Stimulated activated naive CD4-positive, alpha-beta T cell treated with Interleukin-2 at 50 U/mL for 16 hours (primary cell): ENCODE measurements at places on chromosomes 16 and 17.

DNA sequence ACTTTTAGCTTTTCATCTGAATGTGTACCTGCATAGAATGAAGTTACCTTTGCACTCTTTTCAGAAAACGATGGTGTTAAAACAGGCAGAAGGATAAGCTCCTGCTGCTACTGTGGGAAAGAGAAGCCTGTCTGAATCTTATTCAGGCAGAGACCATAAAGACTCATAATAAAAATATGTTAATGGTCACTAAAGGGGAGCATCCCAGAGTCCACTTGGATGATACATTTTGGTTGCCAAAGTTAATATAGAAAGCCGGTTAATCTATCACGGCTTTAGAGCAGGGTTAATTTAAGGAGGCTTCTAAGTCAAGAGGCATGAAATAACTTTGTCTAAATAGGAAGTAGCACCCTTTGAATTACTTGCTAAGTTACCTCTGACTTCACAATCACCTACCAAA is 2.9 kb downstream of the MARCHF10 start:
- DNase-seq = no peak

GRCh38 chr17:71522383-71522782 is 598.4 kb upstream of the SOX9 start:
- no peak for DNase-seq

- DNase-seq = no peak
These were observed 124.6 kb downstream of the C16orf95 start for GRCh38 chr16:87192452-87193073.

GRCh38 chr16:25030420-25031131 is 15.4 kb upstream of the ARHGAP17 start:
- DNase-seq = no peak

DNA sequence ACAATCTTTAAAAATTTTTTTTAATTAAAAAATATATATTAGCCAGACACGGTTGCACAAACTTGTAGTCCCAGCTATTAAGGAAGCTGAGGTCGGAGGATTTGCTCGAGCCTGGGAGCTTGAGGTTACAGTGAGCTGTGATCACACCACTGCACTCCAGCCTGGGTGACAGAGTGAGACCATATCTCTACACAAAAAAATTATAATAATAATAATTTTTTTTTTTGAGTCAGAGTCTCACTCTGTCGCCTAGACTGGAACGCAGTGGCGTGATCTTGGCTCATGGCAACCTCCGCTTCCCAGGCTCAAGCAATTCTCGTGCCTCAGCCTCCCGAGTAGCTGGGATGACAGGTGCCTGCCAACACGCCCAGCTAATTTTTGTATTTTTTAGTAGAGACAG is 23.8 kb downstream of the LITAF start:
- DNase-seq = no peak

DNA sequence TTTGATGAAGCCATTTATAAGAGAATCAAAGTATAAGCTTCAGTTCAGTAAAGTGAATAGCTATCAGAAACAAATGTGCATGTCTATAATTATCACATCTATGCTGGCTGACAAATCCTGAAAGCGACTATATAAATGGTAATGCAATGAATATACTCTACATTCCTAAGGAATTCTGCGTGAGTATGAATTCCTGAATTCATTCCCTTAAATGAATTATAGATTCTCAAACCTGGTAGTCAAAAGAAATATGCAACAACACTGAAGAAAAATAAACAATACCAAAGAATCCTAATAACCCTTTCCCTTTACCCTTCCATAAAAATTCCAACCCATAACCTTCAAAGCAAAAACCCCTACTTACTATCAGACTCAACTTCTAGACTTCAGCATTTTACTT is 416.6 kb upstream of the PMFBP1 start:
- no peak for DNase-seq

- DNase-seq = no peak
These were observed 312.2 kb downstream of the BCAS3 start for GRCh38 chr17:60989846-60990245.

- no peak for DNase-seq
These were observed 437.2 kb downstream of the HS3ST3B1 start for GRCh38 chr17:14737984-14738651.

DNA sequence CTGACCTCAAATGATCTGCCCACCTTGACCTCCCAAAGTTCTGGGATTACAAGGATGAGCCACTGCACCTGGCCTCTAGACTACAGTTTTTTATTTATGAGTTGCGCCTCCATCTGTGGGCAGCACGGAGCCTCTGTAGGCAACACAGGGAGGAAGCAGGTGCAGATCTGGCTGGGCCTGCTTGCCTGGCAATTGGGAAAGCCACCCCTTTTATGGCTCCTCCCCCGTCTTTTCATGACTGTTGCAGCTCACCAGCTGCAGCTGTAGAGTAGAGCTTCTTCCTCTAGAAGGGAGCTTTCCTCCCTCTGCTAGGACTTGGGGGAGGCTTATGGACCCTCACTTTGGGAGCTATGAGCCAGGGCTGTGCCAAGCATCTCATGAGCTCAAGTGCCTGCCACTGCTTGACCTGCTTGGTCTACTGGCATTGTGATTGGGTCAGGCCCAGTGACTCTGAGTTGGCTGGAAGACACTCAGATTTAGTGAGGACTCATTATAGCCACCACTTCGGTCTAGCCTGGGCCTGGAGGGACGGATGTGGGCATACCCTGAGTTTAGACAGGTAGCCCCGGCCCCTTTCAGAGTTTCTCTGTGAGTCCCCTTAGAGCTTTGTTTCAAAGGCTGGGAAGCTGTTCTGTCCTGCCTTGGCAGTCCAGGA is 6.9 kb upstream of the SLC7A6 start:
- DNase-seq = no peak

- no peak for DNase-seq
These were observed 22.9 kb downstream of the ADORA2B start for GRCh38 chr17:15967706-15968399.

DNA sequence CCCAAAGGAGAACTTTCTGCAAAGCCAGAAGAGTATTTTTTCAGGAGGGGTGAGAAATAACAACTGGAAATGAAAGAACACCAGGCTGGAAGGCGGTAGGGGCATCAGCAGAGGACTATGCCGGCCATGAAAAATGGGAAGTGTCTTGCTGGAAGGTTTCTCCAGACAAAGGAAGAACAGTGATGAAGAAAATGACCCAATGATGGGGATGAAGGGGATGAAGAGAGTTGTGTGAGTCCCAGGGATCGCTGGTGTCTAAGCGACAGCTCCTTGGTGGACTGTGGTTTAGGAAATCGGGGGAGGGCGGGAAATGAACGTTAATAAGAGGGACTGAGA is 623 bp downstream of the TTLL6 start:
- no peak for DNase-seq

DNA sequence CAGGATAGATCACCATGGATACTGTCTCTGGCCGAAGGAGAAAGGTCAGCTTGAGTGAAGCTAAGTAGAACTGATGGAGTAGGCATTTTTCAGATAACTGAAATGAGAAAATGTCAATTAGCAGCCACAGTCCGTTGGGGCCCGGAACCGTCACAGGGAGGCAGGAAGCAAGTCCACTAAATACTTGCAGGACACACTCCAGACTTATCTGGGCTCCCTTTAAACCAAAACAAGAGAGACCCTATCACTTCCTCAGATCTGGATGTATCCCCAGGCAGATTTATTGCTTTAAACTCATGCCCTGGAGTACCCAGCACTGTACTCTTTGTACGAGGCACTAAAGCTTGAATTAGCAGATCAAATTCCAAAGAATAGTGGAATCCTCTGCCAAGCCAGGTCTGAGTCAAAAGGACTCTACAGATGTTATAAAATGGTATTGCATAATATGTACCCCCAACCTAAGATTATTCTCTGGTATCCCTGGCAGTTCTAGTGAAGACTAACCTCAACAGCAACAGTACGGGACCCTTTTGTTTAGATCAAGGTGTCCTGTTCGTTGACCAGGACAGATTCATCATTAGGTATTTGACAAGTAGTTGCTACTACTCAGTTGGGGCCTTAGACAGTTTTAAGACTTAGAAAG is 8.1 kb downstream of the ZP2 start:
- no peak for DNase-seq

DNA sequence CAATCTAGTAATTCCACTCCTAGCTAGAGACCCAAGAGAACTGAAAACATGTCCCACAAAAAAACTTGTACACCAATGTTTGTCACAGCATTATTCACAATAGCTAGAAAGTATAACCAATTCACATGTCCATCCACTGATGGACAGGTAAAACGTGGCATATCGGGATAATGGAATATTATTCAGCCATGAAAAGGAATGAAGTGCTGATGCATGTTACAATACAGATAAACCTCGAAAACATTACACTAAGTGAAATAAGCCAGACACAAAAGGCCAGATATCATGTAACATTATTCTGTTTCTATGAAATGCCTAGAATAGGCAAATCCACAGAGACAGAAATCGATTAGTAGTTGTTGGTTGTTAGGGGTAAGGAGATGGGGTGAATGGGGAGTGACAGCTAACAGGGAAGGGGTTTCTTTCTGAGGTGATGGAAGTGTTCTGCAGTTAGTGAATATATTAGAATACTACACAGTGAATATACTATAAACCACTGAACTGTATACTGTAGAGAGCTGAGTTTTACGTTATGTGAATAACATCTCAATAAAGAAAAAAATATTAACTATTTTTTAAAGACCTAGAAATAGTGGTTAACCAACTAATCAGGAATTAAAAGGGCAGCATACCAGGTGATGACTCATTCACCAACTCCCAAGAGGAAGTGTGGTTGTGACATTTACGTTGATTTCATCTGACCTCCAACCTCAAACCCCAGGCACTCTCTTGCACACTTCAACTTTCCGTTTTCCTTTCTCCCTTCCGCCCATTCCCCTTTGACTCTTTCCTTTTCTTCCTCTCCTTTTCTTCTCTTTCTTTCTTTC is 48.6 kb downstream of the GAS7 start:
- DNase-seq = no peak

DNA sequence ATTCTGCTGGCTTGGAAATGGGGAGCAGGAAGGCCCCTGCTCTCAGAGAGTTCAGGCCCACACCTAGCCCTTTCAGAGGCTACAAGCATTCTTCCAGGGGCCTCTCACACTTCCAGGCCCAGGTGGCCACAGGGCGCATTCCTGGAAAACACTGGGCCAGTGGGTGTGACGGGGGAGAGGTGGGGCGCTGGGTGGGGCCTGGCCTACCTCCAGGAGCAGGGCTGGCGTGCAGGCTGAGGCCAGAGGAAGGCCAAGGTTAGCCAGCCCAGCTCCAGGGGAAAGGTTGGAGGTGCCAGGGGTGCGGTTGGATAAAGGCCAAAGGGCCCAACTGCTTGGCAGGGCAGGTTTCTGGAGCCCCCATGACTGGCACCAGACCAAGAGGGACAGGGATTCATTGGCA is 198.2 kb downstream of the MAF start:
- DNase-seq = no peak

DNA sequence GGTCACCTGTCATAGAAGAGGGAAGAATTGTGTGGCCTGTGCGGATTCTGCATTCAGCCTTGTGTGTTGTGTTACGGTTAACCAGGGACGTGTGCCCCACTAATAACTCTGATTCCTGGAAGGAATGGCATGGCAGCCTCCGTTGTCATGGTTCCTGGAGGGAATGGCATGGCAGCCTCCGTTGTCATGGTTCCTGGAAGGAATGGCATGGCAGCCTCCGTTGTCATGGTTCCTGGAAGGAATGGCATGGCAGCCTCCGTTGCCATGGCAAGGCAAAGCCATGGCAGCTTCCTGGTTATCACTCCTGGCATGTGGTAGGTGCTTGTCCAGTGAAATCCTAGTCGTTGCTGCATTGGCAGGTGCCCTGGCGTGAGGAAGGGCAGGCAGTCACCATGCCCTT is 8.9 kb downstream of the SPG7 start:
- DNase-seq = no peak

DNA sequence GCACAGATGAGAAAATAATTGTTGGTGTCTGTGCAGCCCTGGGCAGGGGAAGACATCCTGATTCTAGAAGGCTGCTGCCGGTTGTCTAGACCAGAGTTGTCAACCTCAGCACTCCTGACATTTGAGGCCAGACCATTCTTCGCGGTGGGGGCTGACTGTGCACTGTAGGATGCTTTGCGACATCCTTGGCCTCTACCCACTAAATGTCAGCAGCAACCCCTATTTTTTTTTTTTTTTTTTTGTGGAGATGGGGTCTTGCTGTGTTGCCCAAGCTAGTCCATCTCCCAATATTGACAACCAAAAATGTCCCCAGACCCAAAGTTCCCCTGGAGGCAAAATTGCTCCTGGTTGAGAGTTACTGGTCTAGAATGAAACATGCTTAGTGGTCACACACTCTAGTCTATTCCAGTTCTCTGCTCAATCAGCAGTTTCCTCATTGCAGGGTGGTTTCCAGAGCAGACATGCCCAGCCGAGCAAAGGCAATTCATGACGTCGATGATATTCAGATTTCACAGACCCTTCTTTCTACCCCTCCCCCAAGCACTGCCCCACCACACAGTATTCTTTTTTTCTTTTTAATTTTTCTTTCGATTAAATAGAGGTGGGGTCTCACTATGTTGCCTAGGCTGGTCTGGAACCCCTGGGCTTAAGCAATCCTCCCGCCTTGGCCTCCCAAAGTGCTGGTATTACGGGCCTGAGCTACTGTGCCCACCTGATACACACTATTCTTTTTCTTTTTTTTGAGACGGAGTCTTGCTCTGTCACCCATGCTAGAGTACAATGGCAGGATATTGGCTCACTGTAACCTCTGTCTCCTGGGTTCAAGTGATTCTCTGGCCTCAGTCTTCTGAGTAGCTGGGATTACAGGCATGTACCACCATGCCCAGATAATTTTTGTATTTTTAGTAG is 9.0 kb downstream of the C17orf99 start:
- DNase-seq = no peak

- no peak for DNase-seq
These were observed 93.6 kb upstream of the CDH13 start for GRCh38 chr16:82533189-82533588.

DNA sequence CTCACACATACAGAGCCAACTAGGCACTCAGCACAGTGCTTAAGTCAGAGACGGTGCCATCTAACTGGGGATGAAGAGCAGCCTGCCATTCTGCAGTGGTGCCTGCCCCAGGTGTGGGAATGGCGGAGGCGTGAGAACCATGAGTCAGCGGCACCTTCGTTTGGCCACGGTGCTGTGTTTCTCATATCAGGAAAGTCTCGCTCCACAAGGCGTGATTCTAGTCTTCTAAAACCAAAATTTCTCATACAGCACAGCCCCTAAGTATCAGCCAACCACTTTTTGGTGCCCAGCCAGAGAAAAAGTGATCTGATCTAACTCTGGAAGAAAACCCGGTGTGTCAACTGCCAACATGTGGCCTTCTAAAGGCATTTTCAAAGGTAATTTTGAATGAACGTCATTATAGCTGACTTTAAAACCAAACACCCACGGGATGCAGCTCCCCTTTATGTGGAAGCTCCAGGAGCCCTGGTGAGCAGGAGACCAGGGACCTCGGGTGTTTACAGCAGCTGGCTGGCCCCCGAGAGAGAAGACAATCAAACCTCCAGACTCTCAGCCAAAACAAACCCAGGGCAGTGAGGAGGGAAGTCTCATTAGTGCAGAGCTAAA is 54.6 kb downstream of the ABCC12 start:
- DNase-seq = peak; percentile 63

GRCh38 chr16:73071131-73071940 is 23.4 kb upstream of the ZFHX3 start:
- no peak for DNase-seq

DNA sequence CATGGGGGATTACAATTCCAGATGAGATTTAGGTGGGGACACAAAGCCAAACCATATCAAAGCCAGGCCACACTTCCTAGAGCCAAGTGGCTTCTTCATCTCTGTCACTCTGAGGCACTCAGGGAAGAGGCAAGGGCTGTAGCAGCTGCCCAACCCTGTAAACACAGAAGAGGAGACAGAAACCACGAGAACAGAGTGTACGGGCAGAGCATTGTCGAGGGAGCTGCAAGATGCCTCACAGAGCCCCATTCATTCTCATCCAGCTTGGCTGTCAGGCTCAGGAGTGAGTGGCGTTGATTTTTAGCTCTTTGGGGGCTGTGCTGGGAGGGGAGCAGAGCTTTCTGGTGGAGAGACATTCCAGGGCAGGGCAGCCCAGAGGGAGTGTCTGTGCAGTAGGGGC is 117.2 kb upstream of the SALL1 start:
- DNase-seq = no peak
